ENCODE measurements at places on chromosomes 5 and 9.
A peak's percentile ranks its signal among the peaks of the same experiment; 100 is the strongest.

- no peak for DNase-seq
These were observed 1018.4 kb downstream of the TAF11L14 start for GRCh38 chr5:18652404-18653215.

DNA sequence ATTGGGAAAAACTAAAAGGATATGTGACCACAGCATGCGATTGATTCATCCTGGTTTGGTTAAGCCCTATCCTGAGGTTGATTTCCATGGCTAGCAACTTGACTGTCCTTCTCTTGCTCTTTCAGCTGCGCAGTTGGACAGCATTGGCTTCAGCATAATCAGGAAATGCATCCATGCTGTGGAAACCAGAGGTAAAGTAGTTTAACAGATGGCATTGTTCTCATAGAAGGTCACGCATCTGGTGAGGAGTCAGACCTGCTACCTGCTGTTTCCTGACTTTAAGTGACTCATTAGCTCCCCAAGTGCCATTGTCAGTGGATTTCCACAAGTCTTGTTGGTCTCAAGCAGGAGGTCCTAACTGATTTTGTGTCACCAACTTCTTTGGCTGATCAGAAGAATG, 266.9 kb downstream of the ARHGAP26 start:
- no peak for DNase-seq

GRCh38 chr9:81564632-81565031, 124.7 kb downstream of the TLE1 start:
- DNase-seq: no peak

GRCh38 chr5:74885170-74885569, 19.0 kb upstream of the FAM169A start:
- DNase-seq: no peak

DNA sequence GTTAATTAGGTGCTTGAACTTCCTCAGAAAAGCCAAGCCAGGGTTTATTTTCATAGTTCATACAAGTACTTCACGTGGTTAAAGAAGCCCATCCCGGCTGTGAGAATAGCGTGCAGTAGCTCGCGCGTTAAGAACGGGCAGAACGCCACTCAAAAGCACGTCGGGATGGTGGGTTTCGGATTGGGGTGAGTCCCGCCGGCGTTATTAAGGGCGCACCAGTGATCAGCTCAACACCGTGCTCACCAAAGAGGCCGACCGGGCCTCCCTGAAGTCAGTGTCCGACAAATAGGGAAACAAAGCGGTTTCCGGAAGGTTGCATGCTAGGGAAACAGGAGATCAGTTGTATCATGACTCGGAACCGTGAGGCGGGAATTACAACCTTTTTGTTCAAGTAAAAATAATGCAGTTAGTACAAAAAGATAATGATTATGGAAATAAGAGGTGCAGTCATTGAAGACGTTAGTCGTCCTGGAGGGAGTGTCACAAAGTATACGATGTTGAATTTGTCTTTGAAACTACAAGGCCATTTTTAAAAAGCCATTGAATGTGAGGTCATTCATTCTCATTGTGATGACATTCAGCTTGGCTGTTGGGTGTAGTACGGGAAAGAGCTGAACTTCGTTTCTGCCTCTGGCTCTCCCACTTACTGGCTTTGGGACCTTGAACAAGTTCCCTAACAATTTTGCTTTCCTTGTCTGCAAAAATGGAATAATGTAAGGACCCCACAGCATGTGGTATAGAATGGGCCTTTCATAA, 992 bp downstream of the SETD9 start:
- DNase-seq: peak; percentile 36

- no peak for DNase-seq
These were observed at the start of gene PCDHB3 for GRCh38 chr5:141100243-141100805. TSS of gene PCDHB3 (plus strand) at chr5:141100473. CDS start at chr5:141100650, 177 bp downstream.

Measured in GF-D8 (cell line).